ENCODE measurements at places on chromosomes 3 and 15.

- no peak for DNase-seq
These were observed 125.8 kb downstream of the PTPRG start for GRCh38 chr3:61687206-61687605.

- peak; percentile 84 for DNase-seq
These were observed 21.8 kb upstream of the NFKBIZ start for GRCh38 chr3:101827211-101828174.

DNA sequence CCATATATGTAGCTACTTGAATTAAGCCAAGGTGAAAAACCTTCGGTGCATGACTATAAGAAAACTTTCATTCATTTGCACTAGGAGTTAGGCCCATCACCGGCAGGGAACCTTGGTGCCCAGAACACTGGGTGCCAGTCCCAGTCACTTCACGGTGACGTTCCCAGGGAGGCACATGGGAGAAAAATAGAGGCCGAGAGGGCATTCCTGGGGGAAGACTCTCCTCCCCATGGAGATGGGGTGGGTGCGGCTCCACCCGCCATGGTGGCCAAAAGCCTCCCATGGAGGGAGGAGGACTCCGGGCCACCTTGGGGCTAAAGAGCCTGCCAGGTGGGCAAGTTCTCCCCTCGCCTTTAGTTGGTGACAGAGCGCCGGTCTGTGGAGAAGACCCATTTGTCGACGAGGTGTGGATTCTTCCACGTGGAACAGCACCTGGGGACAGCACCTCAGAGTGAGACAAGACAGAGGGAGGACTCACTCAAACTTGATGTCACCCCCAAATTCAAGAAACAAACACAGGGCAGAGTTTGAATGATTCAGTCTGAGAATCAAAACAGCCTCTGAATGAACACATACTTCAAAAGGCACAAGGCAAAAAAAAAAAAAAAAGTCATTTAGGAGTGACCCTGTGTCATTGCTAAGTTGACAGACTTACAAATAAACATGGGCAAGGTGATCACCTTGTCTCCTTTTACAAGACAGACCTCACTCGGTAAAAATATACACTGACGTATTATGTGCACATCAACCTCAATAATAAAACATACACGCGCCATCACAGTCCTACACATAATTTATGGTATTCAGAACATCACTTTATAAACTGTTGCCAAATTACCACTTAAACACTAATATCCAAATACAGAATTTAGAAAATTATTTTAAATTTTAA lies 38.6 kb downstream of the ZXDC start:
- DNase-seq = no peak

- DNase-seq = no peak
These were observed 89.0 kb downstream of the CHRNA7 start for GRCh38 chr15:32119286-32119685.

DNA sequence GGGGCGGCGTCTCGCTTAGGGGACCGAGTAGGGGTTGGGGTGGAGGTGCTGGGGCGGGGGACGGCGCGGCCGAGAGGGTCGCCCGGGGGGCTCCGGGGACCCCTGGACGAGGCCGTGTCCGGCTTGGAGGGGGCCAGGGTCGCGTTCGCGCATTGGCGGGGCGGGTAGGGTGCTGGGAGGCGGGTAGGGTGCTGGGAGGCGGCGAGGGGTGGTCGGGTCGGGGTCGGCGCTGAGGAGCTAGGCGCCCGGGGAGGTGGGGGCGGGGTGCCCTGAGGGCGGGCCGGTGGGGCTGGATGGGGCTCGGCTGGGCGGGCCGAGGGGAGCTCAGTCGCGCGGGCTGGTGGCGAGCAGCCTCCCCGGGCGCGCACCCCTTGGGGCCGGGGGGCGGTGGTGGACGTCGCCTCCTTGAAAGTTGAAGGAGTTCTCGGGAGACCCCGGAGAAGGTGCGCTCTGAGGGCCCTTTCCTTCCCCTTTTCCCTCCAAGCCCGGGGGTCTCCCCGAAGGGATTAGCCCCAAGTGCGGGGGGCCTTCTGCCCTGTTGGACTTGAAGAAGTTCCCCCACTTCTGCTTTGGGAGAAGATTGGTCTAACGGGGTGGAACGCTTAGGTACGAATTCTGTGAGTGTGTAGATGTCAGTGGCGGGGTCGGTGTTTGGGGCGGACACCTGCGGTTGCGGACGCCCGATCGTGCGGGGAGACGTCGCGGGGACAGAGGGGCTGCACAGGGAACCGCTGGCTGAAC lies 543 bp downstream of the MEF2A start:
- DNase-seq = no peak

DNA sequence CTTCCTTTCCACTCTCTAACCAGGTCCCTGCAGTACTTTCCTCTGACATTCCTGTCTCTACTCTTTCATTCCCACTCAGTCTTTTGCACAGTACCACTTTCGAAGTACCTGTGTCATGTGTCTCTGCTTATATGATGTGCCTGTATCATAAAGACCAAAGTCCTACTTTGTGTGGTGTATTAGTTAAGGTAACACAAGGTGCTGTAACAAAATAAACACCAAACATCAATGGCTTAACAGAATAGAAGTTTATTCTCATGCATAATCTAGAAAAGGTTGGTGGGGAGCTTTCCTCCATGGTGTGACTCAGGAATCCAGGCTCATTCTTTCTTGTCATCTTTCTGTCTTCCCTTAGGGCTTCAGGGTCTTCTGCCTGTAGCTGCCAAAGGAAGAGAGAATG lies 3.3 kb downstream of the TMED3 start:
- no peak for DNase-seq

DNA sequence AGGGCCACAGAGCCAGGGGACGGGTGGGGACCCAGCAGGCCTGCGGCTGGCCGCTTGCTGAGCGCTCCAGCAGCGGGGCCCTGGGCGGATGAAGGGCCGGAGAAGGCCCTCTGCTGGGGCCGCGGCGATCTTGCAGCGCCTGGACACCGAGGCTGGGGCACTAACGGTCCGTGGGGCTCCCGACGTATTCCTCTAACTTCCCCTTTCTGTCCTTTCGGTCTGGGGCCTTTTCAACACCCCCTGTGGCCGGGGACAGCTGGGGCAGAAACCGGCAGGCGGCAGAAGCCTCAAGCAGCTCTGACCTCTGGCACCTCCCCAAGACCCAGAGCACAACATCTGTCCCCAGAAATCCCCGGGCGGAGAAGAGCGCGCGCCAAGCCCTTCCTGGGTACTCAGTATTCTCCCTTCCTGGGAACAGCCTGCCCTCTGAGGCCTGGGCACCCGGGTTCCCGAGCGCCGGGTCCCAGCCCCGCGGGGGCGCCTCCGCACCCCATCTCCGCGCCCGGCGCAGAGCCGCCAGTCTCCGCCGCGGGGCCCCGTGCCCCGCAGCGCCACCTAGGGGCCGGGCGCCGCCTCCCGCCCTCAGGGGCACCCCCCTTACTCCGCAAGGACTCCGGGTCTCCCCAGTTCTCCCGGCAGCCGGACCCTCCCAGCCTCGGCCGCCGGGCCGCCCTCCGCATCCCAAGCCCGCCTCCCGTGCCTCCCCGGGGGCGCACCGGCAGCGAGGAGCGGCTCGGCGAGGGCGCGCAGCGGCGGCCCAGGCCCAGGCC lies 582 bp upstream of the SLCO3A1 start:
- peak; percentile 53 for DNase-seq

DNA sequence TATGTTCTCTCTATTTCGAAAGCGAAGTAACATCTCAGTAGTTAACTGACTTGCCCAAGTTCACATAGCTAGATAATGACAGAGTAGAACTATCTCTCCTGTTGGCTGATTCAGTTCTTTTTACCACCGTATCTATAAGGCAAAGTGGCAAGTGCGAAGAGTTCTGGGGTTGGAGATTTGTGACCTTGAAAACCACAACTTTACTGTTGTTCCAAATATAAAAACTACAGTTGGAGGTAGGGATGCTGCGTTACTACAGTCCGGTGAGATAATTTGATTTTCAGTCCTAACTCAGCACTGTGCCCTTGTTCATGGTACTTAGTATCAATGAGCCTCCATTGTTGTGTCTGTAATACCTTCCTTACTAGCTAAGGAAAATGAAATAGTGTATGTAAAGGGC lies 71.2 kb upstream of the GOLGA8B start:
- no peak for DNase-seq

DNA sequence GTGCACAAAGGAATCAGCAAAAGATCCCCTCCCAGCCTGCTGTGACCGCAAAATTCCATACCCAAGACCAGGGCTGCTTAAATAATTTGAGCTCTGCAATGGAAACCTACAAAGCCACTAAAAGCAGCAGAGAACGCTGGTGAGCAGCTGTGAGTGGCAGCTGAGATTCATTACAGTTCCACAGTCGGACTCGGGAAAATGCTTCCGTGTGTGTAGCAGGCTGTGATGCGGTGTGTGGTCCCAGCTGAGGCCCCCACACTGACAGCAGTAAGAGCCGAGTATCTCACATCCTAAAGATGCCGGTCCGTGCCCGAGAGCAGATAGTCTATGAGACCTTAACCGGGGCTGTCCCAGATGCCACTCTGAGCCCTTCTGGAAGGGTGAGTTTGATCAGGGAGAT lies 37.4 kb downstream of the TM2D3 start:
- DNase-seq = no peak

DNA sequence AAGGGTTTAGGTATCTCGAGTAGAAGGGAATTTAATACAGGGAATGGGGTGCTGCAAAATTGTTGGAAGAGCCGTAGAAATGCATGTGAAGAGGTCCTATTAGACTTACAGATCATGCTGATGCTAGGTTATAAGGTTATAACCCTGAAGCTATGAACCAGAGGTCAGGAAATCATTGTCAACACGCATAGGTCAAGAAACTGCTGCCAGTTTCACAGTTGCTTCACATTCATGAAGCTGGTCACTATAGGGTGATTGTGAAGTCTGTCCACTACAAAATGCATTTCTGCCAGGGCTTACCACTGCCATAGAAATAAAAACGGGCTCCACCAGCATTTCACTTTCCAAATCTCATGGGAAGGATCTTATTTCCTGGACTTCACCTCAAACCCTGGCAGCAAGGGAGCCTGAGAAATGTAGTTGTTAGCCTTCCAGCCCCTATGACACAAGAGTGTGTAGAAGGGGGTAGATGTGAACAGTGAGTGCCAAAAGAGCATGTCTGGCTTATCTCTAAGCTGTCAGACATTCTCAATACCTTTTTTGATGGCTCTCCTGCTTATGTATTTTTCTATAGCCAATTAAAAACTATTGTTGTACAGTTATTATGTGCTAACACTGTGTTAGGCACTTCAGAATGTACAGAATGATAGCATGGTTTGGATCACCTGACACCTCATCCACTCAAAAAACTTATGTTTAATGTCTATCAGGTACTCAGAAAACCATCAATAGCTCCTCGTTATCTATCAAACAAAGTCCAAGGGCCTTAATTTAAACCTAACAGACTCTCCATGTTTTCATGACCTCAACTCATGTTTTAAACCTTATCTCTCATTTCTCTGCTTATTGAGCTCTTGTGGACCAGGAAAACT lies 148.3 kb upstream of the TSC22D2 start:
- no peak for DNase-seq

- DNase-seq = no peak
These were observed 386.6 kb upstream of the WNT5A start for GRCh38 chr3:55873523-55874254.

- no peak for DNase-seq
These were observed 197.3 kb upstream of the LINGO1 start for GRCh38 chr15:77830051-77830468.

DNA sequence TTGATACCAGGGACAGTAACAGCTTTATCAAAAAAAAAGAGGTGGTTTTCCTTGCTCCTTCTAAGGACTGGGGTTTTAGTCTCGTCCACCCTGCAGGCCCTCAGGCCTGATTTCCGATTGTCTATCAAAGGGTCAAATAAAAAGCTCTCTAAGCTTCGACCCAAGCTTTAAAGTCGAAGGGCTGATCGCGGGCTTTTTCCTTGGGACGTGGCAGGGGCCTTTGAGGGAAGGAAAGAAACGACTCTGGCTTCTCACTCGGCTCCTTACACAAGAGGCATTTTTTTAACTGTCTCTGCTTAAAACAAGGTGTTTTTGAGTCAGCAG lies 354 bp upstream of the KLHL24 start:
- no peak for DNase-seq

GRCh38 chr15:78708713-78709260 lies 67.8 kb upstream of the CHRNB4 start:
- DNase-seq = no peak

DNA sequence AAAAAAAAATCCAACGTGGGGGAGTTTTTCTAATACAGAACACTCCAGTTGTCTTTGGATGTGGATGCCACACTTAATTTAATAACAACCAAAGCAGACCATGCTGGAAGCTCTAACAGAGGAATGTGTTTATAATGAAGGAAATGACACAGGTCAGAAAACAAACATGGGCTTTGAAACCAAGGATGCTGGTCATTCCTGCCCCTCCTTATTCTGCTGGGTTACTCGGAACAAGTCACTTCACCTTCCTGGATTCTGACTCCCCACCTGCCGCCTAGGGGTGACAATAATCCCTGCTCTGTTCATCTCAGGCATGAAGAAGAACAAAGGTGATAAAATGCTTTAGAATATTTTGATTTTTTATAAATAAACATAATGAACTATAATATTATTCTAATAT lies 240.9 kb upstream of the ADAMTS9 start:
- no peak for DNase-seq

DNA sequence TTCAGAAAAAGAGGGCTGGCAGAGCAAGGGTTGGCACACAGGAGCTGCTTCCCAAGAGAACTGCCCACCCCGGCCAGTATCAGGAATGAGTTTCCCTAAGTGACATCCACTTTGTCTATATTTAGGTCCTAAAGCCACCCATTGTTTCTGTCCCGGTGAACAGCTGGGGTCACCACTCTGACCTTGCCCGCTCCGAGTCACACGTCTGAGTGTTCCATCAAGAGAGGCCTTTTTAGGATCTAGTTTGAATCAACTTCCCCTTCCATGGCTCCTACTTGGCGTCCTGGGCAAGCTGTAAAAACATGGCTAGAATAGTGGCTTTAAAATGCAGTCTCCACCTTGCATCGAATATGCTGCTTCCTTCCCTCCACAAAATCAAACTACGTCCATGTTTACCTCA lies 109.6 kb upstream of the ARHGEF3 start:
- DNase-seq = no peak

GRCh38 chr3:145721273-145721805 lies 439.6 kb downstream of the PLOD2 start:
- DNase-seq = no peak

DNA sequence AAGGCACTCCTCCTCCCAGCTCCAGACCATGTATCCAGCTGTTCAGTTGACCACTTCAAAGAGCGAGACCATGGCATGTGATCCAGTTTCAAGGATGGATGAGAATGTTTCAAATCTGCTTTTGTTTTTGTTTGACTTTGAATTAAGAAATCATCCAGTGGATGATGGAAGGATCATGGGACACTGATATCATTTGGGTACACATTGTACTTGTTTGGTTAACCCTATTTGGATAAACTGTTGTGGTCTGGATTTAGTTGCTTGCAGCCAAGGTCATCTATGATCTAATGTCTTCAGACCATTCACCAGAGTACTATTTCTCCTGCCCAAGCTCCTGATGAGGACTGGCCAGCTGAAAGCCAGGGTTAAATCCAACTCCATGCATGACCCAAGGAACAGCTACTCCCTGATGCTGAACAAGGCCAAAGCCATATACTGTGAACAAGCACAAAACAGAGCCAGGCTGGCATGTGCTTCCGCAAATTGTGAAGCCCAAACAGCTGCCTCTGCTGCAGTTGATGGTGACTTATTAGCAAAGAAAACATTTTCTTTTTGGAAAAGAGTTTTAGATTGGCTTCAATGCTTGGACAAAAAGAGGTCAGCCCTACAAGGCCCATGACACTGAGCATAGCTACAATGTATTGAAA lies 5.2 kb upstream of the ADAMTS17 start:
- DNase-seq = no peak

- DNase-seq = no peak
These were observed 5.6 kb downstream of the NRROS start for GRCh38 chr3:196645096-196645495.

- no peak for DNase-seq
These were observed 40.8 kb upstream of the PROK2 start for GRCh38 chr3:71825551-71826283.

Data from RCC 7860 (cell line).